AG20443 (cell line): ENCODE measurements at places on chromosomes 3 and 15.

DNA sequence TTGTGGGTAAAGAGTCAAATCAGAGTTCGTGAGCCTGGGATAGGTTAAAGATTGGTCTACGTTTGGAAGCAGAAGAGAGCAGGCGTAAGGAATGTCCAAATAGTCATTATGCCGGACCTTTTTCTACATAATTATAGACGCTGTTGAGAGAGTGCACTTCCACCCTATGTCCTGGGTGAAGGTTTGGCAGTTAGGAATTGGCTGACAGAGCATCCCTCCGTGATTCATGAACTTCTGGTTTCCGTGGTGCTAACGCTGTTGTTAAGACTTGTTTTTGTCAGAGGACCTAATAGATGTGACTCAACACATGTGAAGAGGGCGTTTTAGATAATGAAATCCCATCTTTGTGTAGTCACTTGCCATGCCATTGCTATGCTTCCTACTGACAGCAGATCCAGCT, 1.1 kb downstream of the EAF1 start:
- peak; percentile 58 for DNase-seq

GRCh38 chr3:81214631-81215030, 546.8 kb downstream of the GBE1 start:
- no peak for DNase-seq

DNA sequence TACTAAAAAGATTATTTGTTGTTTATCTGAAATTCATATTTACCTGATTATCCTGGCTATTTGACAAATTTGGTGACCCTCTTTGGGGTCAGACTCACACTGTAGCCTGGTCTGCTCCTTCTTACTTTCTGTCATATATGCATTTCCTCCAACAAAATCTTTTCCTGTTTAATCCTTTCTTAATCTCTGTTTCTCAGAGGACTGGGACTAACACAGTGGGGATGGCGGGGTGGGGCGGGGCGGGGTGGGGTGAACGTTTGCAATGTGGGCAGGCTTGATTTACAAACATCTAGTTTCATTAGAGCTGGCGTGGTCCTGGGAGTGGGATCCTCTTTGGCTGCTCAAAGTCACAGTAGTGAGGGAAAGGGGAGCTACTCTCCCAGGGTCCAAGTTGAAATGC, 35.3 kb upstream of the CDCP1 start:
- no peak for DNase-seq

DNA sequence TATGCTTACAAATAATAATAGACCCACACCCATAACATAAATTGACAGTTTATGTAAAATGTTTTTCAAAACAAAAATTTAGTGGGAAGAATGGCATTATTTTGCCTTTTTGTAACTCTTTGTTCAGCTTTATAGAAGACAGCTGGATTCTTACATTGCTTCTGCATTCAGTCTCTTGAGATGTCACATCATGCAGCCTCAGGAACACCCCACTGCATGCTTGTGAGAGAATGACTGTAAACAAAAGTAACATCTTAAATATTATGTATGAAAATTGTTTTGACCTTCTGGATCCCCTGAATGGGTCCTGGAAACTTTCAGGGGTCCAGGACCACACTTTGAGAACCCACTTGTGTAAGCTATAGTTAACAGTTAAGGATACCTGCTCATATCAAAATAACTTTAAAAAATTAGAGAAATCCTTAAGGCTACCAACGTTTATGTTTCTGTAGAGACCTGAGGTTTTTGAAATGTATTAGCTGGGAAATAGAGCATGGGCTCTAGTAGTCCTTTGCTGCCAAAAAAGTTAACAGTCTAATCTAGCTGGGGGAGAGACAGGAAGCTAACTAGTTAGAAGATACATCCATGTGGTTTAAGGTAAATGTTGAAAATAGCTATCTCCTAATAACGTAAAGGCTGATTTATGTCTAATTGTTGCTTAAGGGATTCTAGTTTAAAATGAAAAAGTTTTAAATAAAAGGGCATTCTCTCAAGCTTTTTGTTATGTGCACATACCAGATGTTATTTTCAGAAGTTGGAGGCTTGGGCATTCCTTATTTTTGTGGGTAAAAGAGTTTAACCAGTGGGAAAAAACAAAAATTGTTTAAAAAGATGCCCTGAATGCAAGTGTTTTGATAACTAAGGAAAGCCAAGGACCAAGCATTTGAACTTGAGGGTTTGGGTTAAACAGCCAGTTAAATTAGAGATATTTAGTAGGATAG, 3.8 kb downstream of the USP3 start:
- no peak for DNase-seq

DNA sequence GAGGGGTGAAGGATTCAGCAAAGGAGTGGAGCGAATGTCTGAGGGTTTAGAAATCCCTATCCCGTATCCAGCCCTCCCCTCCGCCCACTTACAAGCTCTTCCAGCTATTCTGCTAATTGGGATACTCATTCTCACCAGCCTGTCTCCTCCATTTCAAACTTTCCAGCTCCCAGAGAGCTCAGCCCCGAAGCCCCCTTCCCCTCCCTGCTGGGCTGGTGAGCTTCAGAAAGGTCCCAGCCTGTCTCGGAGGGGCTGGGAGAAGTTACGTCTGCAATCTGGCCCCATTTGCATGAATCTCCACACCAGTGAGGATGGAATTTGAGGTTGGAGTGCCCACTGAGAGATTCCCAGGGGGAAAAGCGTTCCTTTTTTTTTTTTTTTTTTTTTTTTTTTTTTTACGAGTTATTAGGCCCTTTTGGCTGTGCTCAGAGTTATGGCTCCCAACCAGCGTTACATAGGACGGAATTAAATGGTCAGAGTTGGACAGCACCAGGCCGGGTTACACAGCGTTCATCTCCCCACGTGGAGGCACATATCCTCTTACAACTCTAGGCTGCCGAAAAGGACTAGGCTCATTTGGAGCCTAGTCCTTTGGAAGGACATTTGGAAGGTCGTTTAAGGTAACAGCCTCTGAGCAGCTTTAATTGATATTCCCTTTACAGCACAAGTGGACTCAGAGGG, 34.6 kb downstream of the FGD5 start:
- no peak for DNase-seq

DNA sequence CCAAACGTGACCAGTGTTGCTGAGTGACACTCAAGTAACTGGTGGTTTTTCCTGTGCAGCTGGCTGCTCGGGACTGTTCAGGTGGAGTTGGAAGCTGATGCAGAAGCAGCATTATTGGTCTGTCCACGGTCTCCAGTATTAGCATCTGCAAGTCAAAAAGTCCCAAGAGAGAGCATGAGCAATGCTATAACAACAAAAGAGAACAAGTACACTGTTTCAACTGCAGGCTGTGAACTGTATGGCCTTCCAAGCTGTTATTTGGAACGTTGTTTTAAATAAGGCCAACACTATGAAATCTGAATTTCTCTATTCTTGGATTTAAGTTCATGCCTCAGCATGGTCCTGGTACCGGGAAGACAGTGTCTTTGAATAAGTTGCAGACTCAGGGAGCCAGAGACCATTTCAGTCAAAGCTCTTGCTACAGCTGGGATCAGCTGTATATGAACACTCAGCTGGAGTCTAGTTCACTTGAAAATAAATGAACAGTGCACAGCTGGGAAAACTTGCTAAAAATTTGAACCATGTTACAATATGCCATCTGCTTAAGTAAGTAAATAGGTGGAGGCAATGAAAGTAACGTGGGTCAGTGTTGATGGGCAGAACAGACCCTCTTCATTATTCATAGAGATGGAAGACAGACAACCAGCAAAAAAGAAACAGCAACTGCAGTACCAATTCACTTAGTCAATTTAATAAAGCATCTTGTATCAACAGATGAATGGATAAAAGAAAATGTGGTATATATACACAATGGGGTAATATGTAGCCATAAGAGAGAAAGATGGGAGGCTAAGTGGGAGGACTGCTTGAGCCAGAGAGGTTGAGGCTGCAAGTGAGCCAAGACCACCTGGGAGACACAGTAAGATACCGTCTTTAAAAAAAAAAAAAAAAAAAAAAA, 45.1 kb downstream of the NR1I2 start:
- no peak for DNase-seq

DNA sequence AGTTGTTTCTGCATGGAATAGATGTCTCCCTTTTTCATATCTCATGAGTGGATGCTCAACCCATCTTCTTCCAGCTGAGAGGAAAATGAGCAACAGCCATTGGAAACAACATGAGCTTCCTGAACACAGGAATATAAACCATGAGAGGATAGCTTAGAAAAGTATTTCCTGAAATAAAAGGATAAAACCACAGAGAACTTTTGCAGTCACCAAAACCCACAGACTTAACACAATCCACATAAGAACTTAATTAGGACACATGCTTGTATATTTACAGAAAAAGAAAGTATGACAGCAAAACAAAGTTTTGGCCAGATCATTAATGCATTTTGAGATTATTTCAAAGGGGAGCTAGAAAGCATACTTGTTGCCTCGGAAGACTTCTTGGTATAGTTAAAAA, 180.5 kb upstream of the RASGRP1 start:
- DNase-seq: peak; percentile 50

- peak; percentile 55 for DNase-seq
Observed at GRCh38 chr15:68364028-68364659, 67.8 kb downstream of the ITGA11 start.

DNA sequence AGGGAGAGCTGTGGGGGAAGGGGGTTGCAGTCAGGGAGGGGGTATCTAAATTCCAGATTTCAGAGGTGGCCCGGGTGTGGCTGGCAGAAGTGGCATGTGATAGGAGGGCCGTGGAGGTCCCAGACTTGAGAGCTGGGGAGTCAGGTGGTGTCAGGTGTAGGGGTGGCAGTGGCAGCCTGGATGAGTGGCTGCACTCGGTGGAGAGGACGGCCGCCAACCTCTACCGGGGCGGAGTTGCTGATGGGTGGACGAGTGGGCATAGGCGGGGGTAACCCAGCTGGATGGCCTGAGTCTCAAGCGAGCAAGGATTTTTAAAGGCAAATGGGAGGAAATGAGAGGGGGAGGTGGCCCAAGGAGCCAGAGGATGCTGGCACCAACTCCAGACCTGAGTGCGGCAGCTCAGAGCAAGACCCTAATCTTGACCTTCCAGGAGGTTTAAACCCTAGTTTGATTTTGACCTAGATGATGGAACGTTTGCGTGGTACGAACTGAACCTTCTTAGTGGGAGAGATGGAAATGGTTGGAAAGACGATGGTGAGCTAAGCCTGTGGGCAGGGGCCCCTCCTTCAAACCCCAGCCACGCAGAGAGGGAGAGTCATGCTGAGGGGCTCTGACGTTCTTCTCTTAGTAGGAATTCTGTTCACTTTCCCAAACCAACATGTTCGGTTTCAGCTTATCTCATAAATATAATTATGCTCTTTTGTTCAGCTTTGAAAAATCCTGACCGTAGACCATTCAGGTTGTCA, 8.0 kb downstream of the TRAK1 start:
- DNase-seq: peak; percentile 21

DNA sequence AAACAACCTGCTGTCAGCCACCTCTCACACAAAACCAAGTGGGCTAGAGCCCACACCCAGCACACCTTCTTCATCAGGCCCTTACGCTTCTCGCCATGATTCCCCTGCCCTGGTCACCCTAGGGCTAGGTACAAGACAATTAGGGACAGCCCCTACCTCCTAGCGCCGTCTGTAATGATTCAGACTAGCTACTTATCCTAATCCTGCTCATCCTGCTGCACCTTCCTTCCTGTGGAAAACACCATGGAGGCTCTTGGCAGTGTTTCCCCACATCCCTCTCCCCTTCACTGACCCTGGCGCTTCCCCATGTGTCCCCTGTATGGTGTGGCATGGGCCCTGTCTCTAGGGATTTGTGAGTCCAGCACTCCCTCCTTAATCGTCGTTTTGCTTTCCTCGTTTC, 39.6 kb upstream of the ICE2 start:
- DNase-seq: no peak

DNA sequence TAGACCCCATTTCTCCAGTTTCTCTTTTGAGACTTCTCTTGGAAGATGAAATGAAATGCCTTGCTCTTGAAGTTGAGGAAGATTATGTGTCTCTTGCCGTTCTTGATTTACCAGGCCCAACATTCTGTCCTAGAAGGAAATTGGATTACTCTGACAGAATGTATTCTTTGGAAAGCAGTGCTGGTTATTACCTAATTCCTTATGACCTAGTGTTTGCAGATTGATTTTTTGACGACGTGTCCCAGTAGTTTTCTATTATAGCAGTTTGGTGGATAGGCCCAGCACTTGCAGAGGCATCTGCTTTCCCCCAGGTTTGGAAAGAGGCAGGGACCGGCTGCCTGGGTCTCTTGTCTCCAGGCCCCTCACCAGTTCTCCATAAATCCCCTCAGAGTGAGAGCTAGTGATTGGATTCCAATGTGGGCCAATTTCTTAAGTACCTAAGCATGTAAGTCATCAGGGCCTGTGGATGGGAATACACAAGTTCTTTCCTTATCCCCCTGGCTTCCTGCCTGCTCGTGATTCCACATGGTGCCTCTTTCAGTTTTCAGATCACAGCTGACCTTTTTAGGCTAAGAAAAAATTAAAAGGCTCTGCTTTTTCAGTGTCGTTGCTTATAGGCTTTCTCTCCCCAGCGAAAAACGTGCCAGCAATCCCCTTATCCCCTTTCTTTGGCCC, 50.2 kb downstream of the EPHB3 start:
- no peak for DNase-seq

- no peak for DNase-seq
Observed at GRCh38 chr3:452221-452620, 255.7 kb downstream of the CHL1 start.

- DNase-seq: no peak
Observed at GRCh38 chr3:193033226-193033780, 115.6 kb upstream of the MB21D2 start.

DNA sequence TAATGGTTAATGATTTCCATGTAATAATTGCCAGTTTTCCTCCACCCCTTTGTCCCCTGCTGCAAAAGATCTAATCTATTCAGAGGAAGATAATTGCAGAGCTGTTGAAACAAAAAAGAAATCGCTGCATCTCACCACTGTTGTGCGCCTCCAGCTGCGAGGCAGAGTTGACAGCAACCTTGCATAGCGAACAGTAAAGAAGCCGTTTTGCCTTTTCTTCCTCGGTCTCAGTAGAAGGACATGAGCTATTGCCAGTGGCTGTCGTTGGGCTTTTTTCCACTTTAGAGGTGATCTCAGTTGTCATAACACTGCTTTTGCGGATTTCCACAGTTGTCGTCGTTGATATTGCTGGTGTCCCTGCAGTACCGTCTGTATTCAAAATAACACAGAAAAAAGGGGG, 314.2 kb downstream of the ZNF385D start:
- no peak for DNase-seq

DNA sequence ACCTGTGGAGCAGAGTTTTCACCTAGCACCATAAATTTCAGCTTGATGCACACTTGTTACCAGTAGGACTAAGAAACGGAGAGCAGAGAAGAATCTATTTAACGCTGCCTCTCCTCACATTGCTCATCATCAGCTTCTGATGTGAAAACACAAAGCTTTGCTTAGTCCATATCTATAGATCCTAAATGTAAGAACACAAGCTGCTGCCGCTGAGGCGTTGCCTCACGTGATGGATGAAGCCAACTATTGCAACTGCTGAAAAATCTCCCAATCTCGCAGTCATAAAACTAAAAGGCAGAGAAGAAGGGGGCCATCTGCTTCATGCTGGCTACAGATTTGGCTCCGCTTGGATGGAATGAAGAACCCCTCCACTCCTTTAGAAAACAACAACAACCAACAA, 42.7 kb downstream of the CADPS start:
- no peak for DNase-seq
